NCI-H748 treated with DMSO at 0.1 percent for 48 hours (cell line): ENCODE measurements at places on chromosomes 16 and 17.

- no peak for DNase-seq
Measured at GRCh38 chr16:86722970-86723369, 144.6 kb downstream of the FOXL1 start.

DNA sequence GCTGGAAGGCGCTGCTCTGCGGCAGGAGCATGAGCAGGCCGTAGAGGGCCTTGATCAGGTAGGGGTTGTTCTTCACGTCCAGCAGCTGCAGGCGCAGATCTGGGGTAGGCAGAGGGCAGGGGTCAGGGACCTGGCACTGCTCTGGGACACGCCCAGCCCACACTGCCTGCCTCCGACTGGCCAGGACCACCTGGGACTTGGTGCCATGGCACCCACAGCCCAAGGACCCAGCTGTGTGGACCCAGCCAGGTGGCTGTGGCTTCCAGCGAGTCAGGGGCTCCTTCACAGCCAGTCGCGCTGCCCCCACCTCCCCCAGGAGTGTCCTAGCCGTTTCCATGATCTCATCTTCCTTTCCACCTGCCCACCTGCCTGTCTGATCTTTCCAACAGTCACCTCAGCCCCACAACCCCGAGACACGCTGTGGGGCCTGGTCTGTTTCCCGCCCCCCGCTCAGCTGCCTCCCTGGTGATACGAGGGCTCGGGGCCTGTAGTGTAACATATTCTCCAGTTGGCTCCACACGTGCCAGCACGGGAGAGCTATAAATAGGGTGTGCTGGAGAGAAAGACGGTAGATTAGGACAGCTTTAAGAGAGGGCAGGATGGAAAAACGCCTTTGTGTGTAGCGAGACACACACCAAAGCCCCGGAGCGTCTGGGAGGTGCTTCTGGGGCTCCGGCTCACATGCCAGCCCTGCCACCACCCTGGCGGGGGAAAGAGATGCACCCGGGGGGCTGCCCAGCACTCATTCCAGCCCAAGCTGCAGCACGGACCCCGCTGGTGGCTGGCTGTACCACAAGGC is 7.2 kb upstream of the MTSS2 start:
- no peak for DNase-seq

- no peak for DNase-seq
Measured at GRCh38 chr16:5678371-5678770, 580.8 kb upstream of the EEF2KMT start.

GRCh38 chr16:68752602-68753001 is 15.5 kb downstream of the CDH1 start:
- DNase-seq: no peak

DNA sequence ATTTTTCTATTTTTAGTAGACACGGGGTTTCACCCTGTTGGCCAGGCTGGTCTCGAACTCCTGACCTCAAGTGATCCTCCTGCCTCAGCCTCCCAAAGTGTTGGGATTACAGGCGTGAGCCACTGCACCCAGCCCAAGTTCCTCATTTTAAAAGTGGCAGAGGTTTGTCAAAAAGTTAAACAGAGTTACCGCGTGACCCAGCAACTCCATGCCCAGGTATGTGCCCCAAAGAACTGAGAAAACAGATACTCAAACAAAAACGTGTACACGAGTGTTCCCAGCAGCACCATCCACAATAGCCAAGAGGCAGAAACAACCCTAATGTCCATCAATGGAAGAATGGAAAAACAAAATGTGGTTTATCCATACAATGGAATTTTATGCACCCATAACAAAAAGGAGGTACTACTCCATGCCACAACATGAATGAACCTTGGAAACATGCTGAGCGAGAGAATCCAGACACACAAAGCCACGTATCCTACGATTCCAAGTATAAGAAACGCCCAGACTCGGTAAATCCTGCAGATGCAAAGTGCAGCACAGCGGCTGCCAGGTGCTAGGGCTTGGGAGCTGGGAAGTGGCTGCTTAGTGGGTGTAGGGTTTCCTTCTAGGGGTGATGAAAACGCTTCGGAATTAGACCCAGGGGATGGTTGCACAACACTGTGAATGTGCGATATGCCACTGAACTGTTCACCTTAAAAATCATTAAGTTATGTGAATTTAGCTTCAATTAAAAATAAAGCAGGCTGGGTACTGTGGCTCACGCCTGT is 24.8 kb downstream of the ADCY9 start:
- no peak for DNase-seq

GRCh38 chr16:1673424-1674151 is 4.5 kb upstream of the JPT2 start:
- DNase-seq: no peak

GRCh38 chr17:81648013-81648706 is 8.2 kb downstream of the PDE6G start:
- DNase-seq: no peak
